H7 (cell line): ENCODE measurements at places on chromosomes 5 and 9.

DNA sequence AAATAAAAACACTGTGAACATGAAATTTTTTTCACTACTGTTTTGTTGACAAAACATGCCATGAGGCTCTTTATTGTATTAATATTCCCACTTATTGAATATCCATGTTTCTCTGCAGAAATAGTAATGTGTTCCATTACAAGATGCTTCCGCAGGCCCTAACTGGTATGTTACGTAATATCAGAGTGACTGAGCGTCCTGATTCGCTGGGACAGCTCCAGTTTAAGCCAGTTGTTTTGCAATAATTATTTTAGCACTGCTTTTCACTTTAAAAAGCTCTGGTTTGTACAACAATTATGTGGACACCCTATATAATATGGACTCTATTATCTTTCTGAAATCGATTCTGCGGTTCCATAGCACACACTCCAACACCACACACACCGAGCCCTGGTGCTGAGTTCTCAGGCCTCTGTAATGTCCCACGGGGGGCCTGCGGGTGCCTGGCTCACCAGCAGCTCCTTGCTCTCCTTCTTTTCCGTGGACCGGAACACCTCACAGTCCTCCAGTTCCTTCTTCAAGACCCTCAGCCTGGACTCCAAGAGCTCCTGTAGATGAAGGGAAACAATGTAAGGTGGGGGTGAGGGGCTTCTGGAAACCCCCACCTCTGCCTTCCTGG is 1.8 kb downstream of the TRIM7 start:
- no peak for DNase-seq

GRCh38 chr9:76680716-76681425 is 83.4 kb upstream of the PCA3 start:
- no peak for DNase-seq

DNA sequence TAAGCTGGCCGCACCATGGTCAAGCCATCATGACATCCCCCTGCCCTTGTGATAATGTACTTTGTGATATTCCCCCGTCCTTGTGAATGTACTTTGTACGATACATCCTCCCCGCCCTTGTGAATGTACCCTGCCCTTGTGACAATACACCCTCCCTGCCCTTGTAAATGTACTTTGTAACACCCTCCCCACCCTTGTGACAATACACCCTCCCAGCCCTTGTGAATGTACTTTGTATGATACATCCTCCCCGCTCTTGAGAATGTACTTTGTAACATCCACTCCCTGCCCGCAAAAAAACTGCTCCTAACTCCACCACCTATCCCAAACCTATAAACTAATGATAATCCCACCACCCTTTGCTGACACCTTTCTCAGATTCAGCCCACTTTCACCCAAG is 313.8 kb downstream of the CTNND2 start:
- no peak for DNase-seq

- DNase-seq = no peak
Measured at GRCh38 chr5:72428669-72429068, 78.5 kb downstream of the ZNF366 start.

- DNase-seq = no peak
Measured at GRCh38 chr9:136693490-136694162, 6.4 kb upstream of the AGPAT2 start.
